Stimulated activated CD8-positive, alpha-beta memory T cell treated with anti-CD3 and anti-CD28 coated beads, Interleukin-15, amount 100 ng/mL, for 24 hours (primary cell): ENCODE measurements at places on chromosomes 7 and 10.

DNA sequence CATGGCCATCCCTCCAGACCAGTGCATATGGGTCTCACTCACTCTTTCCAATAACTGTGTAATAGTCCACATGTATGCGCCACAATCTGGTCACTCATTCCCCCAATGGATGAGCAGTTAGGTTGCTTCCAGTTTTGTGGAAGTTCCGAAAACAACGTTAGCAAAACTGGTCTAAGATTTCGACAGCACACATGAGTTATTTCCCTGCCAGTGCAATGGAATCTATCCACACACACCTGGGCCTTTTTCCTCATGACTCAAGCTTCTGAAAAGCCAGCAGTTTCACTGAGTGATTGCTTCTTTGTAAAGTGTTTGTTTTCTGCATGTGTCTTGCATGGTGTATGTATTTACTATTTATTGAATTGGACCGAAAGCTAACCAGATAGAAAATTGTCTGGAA is 58.8 kb upstream of the FHIP2A start:
- DNase-seq = no peak

DNA sequence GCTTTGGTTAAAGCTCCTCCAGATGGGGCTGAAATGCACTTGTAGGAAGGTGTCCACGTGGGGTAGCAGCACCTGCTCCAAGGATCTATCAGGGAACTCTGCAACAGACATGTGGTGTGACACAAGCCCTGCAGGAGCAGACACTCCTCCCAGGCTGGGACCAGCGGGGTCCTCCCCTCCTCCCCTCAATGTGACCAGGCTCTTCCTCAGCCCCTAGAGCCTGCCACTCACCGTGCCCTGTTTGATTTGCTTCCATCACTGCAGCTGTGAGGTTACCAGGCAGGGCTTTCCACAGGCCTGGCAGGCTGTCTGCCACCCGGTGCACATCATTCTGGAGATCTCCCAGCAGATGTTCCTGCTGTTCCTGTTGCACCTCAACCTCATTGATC is 13.4 kb downstream of the MMRN2 start:
- no peak for DNase-seq

DNA sequence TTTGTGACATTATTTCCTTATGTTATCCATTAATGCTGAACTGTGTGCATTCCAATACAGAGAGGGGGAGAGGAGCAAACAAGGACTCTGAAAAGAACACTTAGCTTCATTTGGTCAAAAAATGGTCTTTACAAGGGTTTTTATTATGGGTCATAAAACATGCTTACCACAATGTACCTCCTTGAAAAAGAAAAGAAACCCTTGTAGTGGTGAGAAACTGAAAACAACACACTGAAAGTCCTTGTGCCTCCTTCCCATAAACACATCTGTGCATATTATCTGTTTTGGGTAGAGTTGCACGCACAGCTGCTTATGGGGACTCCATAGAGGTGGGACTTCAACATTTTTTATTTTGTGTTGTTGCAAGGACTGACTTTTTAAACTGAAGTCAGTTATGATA is 98.7 kb downstream of the CDK6 start:
- no peak for DNase-seq

GRCh38 chr7:19470031-19470430 is 238.8 kb downstream of the POLR1F start:
- DNase-seq = no peak

- no peak for DNase-seq
These were observed 53.1 kb downstream of the INPP5A start for GRCh38 chr10:132590752-132591121.

- no peak for DNase-seq
These were observed 9.3 kb downstream of the ARHGAP22 start for GRCh38 chr10:48595539-48595932.

- no peak for DNase-seq
These were observed 607.8 kb downstream of the PTPRN2 start for GRCh38 chr7:157979636-157980340.

- no peak for DNase-seq
These were observed 44.2 kb upstream of the NPFFR1 start for GRCh38 chr10:70328018-70328417.

GRCh38 chr7:156773966-156774365 is 119.0 kb downstream of the LMBR1 start:
- DNase-seq = no peak

GRCh38 chr10:132427006-132427771 is 30.2 kb downstream of the PWWP2B start:
- no peak for DNase-seq

- no peak for DNase-seq
These were observed 21.2 kb downstream of the TECTB start for GRCh38 chr10:112304267-112304859.

DNA sequence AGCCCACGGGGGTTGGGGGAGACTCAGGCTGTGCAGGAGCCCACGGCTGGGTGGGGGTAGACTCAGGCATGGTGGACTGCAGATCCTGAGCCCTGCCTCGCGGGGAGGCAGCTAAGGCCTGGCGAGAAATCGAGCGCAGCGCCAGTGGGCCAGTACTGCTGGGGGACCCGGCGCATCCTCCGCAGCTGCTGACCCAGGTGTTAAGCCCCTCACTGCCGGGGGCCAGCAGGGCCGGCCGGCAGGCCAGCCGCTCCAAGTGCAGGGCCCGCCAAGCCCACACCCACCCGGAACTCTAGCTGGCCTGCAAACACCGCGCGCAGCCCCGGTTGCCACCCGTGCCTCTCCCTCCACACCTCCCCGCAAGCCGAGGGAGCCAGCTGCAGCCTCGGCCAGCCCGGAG is 33.4 kb downstream of the SP4 start:
- DNase-seq = no peak

DNA sequence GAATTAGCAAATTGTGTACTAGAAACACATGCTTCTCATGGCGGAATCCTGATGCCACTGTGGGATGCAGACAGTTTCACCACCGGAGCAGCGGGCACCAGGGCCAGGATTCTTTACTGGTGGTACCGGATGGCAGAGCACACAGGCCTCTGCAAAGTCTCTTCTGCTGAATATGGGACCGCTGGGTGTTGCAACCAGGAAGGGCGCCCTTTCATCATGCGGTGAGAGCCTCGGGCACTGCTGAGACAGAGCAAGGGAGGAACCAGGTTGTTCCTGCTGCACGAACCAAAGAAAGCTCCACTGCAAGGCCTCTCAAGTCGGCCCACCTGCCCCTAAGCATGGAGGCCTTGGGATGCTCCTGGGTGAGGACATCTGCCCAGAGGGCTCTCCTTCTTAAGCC is 57.0 kb upstream of the NMT2 start:
- DNase-seq = no peak

- no peak for DNase-seq
These were observed 166.3 kb upstream of the TMEM196 start for GRCh38 chr7:19939746-19940145.

DNA sequence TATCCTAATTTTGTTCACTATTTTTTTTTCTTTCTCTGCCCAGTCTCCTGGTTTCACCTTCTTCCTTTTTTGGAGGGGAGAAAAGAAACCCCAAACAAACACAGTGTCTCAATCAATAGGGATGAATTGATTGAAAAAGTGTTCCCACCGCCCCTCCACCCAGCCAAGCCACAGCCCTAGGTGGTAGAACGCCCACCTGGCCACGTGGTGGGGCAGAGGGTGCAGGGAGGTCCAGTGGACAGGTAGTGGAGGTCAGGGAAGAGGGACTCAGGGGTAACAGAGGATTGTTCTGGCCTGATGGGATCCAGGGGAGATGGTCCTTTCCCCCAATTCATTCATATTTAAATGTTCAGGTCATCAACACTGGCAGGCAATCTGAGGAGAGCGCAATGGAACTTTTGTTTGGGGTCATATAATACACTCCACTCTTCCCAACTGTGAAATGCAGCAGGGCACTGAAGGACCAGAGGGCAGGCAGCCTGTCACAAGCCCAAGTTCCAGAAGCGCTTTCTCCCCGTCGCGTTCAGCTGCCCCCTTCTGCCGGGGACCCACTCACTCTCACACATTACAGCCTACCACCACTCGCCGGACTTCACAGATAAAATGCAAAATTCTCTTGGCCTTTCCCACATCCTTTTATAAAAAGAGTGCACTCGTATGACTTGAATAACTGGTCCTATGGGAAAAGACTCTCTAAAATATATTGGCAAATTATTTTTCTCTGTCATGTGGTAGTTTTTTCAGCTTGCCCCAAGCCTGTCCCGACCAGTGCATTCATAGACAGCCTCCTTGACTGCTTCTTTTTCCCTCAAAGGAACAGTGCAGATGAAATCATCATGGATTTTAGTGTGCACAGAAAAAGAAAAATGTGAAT is 1.6 kb downstream of the INHBA start:
- DNase-seq = no peak

DNA sequence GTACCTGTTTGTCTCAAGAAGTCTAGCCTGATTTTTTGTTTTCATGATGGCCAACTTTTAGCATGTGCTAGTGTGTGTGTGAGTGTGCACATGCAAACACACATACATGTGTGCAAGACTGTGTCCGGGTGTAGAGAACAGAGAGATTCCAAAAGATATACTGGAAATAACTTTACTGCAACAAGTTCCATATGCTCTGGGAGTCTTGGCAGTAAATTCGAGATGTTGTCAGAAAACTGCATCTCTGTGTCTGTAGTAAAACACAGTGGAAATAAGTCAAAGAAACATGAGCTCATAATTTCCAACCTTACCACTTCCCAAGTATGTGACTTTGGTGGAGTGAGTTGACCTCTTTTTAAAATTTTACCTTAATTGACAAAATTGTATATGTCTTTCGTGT is 950.8 kb upstream of the C7orf33 start:
- no peak for DNase-seq

- no peak for DNase-seq
These were observed 582.4 kb downstream of the SUGCT start for GRCh38 chr7:40717242-40717641.

DNA sequence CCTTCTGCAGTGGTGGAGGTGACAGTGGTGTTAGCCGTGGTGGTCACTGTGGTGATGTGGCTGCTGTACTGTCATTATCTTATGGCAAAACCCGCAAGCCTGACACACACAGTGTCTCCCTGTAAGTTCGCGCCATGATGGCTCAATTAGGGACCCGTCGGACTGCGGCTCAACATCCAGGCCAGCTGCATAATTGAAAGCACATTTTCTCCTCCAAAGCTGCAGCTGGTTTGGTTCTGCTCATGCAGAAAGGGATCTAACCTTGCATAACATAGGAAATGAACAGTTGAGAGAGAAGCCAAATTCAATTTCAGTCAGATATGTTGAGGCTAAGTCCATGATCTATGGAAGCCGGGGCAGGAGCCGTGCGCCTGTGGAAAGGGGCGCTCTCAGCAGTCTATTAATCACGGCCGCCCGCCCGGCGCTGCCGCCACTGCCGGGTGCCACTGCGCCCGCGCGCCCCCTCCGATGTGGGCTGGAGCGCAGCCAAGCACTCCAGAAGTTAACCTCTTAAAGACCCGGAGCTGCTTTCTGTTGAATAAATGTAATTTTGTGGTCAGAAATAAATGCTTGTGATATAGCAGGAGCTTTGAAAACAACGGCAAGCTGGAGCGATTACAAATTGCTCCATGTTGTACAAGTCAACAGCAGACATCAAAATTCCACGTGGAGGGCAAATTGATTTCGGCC is 227.7 kb downstream of the CUX1 start:
- no peak for DNase-seq

GRCh38 chr10:74887614-74888284 is 61.3 kb downstream of the KAT6B start:
- no peak for DNase-seq

- no peak for DNase-seq
These were observed 1.1 kb downstream of the ADRA2A start for GRCh38 chr10:111077785-111078504.

- DNase-seq = no peak
These were observed 817.7 kb upstream of the IGFBP3 start for GRCh38 chr7:46738796-46739195.

DNA sequence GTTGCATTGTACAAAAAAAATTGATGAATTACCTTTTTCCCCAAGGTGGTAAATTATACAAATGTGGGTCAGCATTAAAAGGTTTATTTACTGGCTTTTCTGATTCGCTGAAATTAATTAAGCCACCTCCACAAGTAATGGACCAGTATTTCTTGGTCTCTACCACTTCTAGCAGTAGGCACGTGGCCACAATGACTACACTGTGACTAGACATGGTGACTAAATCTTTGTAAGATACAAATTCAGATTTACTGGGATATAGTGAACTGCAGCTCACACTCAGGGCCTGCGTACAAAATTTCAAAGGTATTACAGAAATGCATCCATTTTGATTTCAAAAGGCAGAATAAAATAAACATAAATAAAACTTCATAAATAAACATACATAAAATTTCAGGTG is 10.9 kb downstream of the HPSE2 start:
- no peak for DNase-seq

DNA sequence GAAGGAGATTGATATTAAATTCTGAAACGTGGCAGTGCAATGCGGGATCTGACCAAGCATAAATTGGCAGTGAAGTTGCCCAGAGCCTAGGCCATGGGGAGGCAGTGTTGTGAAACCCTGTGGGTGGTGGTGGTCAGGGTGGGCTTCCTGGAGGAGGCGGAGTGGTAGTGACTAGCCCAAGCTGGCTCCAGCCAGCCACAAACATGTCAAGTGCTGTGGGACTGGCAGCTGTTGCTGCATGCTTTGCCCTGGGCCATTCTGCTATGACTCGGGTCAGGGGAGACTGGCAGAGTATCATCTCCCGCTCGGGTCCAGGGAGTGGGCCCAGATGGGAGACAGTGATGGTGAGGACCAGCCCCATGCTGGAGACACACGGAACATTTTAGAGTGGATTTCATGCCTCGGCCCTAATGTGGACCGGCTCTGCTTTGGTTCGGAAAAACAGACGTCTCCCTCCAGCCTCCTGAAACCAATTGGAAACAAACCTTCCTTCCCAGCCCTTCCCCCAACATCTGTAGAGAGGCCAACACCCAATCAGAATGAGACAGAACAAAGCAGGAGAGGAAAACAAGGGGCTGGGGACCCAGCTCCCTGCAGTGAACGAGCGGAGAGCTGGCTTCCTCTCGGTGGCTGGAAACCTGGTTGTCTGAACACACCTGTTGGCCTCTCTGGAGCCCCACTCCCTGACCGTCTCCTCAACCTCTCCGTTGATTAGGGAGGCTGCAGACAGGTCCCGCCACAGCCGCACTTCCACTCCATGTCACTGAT is 58.2 kb downstream of the TMEM270 start:
- DNase-seq = no peak

DNA sequence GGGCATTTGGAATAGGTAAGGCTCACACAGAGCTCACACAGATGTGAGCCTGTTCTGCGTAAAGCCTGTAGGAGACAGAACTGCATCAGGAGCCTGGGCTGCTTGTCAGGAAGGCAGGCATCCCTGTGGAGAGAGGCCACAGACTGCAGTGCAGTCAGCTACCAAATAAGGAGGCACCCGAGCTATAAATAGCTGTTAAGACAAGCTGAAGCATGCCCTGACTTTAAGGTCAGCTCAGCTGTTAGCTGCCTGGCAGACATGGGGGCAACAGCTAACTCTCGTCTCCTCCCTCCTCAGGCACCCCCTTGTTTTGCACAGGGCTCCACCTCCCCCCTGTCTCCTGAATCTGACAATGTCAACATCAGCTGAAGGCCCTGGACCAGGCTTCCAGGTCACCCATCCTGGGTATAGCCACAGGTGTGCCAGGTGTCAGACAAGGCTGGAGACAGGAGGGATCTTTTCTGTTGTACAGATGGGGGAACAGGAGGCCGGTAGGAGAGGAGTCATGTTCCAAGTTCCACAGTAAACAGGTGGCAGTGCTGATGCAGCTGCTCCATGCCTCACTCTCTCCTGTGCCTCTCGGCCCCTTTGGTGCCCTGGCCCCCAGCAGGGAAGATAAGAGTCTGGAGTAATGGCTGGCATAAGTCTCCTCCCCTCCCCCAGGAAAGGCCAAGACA is 27.6 kb upstream of the MKRN1 start:
- DNase-seq = no peak

- no peak for DNase-seq
These were observed 22.7 kb upstream of the TCTN3 start for GRCh38 chr10:95716466-95716865.
